ENCODE measurements at places on chromosomes 1 and 21.

DNA sequence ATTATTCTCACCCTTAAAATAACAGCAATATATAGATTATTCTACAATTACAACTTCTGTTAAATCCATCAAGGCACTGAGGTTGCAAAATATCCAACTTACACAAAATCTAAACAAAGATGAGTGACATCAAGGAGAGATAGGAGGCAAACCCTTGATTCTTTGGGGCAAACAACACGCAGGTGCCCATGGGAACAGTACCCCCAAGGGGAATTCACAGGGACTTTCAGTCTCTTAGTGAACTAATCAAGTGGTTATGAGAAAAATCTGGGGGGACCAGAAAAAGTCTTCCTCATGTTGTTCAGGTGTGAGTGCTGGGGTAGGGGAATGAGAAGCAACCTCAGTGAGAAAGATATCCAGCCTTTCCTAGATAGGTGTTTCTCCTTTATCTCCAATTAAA lies 1107.9 kb downstream of the PLA2G4A start:
- DNase-seq = no peak

DNA sequence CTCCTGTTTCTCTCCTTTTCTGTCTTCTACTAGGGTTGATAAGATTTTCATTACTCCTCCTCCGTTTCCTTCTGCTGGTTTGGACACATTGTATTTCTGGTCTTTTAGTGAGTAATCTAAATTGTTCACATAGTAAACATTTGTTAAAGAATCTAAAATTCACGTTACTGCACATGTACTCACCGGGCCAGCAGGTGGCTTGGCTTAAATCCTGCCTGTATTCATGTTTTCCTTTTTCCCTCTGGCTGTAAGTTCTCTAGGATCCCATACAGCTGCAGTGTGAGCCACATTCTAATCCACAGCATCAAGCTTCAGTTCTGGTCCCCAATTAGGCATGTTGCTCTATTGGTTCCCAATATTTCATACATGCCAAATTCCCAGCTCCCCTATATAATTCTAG lies 958.3 kb downstream of the ADGRL2 start:
- no peak for DNase-seq

- no peak for DNase-seq
Measured at GRCh38 chr1:219797683-219798082, 130.7 kb downstream of the SLC30A10 start.

DNA sequence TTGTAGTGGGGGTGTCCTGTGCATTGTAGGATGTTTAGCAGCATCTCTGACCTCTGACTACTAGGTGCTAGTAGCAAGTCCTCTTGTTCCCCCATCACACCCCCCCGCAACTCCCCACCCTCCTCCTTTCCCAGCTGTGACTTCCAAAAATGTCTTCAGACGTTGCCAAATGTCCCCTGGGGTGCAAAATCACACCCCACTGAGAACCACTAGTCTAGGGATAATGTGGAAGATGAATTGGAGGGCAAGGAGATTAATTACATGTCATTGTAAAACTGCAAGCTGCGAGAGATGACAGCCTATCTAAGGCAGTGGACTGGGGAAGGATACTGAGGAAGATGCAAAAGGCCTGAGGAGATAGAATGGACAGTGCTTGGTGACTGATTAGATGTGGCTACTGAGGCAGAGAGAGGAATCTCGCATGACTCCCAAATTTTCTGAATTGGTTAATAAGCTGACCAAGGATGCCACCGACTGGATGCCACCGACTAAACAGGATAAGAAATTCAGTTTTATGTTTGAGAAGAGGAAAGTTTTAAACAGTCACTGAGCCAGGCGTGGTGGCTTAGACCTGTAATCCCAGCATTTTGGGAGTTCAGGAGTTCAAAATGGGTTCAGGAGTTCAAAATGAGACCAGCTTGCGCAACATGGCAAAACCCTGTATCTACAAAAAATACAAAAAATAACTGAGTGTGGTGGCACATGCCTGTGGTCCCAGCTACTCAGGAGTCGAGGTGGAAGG lies 3.1 kb upstream of the JAK1 start:
- DNase-seq = no peak

DNA sequence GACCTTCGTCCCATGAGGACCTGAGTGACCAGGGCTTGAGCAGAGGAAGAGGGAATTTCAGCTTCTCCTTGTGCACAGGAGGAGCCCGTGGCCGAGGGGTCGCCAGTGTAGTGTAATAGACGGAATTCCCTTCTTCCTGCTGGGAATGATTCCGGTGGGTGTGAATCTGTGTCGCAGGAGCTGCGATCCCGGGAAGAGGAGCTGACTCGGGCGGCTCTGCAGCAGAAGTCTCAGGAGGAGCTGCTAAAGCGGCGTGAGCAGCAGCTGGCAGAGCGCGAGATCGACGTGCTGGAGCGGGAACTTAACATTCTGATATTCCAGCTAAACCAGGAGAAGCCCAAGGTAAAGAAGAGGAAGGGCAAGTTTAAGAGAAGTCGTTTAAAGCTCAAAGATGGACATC lies 34.4 kb downstream of the MAP3K21 start:
- no peak for DNase-seq

DNA sequence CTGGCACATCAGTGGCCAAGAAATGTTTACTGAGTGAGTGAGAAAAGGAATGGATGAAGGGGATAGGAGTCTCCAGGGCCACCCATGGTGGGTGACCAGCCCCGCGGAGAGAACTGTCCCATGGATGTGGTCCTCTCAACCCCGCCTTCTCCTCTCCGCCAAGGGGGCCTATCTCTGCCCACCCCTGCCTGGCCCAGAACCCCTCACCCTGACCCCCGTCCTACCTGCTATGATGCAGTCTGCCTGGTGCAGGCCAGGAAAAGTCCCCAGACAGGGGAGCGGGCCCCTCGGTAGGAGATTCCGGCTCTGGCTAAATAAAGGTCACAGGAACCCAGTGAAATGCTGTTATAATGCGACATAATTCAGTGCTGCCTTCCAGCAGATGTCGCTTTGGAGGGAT lies 107.6 kb downstream of the PTPRU start:
- no peak for DNase-seq

DNA sequence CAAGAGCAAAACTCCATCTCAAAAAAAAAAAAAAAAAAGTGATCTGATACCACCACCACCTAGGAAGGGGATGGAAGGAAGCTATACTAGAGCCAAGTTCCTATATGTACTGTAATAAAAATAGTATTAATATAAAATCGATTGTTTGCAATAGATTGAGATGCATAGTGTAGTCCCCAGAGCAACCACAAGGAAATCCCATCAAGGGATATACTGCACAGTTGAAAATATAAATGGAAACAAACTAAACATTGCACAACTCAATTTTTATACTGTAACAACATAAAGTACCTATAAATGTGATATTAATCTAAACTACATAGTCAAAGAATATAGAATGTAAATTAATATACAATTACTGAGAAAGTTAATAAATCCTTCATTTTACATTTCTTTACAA lies 20.9 kb upstream of the PSMG1 start:
- no peak for DNase-seq

DNA sequence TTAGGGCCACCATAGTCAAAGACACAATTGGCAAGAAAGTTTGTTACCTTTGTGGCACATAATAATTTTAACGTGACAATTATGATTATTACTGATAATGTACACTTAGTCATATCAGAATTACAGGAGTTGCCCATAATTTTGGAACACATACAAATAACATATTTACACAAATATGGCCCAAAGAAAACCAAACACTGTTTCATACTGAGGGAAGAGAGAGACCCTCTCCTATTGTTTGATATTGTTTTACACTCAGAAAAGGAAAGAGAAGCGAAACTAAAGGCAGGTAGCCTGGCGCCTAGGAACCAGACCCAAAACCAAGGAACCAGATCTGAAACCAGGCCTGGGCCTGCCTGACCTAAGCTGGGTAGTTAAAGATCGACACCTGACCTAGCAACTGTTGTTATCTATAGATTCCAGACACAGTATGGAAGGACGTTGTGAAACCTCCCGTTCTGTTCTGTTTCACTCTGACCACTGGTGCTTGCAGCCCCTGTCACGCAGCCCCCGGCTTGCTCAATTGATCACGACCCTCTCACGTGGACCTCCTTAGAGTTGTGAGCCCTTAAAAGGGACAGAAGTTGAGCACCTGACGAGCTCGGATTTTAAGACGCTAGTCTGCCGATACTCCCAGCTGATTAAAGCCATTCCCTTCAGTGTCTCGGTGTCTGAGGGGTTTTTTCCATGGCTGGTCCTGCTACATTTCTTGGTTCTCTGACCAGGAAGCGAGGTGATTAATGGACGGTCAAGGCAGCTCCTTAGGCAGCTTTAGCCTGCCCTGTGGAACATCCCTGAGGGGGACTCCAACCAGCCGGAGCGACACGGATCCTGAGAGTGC lies 27.9 kb downstream of the C1orf115 start:
- no peak for DNase-seq

Measured in LoVo (cell line).